ENCODE measurements at places on chromosomes 12 and 14. TPM values are rescaled to one million over a fixed set of nuclear protein-coding genes. Genes with fewer than 3 reads are reported as not detected.

Gene FGD6
- total RNA-seq: 25.3 TPM

- no peak for DNase-seq
Observed at GRCh38 chr14:85190251-85190650, 339.7 kb upstream of the FLRT2 start.

GRCh38 chr12:6540181-6540877 lies 6.0 kb downstream of the GAPDH start:
- DNase-seq: peak; percentile 92

DNA sequence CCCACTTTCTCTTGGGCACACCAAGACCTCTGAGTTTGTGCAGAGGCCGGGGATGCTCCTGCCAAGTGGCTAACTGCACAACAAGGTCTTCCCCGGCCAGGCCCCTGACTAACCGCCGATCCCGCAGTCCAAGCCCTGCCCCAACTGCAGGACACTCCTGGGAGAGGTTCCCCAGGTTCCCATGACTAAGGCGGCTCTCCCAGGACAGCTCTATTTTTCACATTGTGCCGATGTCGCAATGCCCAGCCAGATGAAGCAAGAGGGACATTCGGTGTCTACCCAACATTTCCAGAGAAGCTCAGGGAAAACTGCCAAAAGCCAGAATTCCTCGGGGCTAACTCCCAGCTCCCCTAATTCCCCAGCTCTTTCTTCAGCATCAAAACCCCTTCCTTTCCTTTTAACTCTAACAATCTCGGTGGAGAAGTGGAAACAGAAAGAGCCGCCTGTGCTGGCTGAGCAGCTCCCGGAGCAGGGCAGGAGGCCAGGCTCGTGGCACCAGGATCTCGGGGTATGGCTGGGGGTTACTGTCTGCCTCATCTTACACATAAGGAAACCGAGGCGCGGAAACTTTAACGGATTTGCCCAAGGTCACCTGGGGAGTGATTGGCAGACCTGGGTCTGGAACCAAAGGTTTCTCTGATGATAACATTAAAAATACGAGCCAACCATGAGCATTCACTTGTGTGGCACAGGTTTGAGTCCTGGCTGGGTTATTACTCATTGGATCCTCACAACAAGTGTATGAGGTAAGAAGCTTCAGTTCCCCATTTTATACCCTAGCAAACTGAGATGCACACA lies 318.2 kb downstream of the BCL11B start:
- DNase-seq: peak; percentile 39

Data from uterus (tissue), 4 donors.